ENCODE measurements at places on chromosomes 11 and 22.

DNA sequence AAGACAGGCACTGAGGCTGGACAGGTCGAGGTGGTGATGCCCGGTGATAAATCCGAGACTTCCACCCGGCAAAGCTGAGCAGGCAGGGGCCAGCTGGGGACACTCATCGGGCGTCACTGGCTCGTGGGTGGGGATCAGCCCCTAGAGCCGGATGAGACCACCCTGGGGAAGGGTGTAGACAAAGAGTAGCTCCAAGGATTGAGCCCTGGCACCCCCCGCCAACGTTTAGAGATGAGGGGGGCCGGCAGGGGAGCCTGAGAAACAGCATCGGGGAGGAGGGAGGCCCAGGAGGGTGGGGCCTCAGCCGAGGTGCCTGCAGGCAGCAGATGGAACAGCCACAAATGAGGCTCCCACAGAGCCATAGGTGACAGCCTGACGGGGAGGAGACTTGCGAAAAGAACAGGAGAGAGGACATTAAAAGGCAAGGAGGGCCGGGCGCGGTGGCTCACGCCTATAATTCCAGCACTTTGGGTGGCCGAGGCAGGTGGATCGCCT lies 27.4 kb upstream of the CBX7 start:
- DNase-seq: no peak

GRCh38 chr11:63180536-63180935 lies 36.5 kb upstream of the SLC22A24 start:
- DNase-seq: no peak

DNA sequence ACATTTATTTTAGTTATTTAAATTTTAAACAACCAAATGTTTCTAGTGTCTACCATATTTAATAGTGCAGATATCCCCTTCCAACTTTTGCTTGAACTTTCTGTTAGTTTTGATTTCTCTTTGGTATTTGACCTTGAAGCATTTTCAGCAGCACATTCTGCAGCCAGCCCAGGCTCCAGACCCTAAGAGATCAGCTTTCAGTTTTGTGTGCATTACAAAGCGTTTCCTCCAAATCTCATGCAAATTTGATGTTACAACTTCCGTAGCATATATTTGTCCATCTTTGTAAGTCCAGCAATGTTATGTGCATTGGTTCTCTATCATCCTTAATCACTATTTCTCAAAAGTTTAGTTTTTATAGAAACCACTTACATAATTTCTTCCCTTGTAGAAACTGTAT lies 14.6 kb upstream of the SERGEF start:
- DNase-seq: no peak

- DNase-seq: peak; percentile 58
Measured at GRCh38 chr11:123083623-123084029, 21.7 kb upstream of the HSPA8 start.

DNA sequence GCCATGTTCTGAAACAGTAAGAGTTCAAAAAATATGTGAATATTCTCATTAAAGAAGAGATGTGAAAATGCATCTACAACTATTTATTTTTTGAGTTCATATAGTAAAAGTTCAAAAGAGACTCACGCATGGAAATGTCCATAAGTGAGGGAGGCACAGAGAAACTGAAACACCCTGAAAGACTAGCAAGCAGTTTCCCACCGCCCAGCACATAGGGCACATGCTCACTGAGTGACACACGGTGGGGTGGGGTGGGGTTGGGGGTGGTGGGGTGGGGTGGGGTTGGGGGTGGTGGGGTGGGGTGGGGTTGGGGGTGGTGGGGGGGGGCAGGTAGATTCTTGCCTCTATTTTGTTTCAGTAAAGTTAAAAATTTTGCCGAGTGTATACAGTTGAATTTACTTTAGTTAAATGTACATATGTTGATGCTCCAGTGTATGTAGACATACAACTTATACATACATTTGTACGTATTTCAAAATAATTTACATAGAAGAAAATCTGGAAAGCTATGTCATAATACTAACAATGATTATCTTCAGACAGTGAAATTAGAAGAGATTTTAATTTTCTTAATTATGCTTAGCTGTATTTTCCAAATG lies 6.3 kb downstream of the CCDC34 start:
- DNase-seq: no peak

DNA sequence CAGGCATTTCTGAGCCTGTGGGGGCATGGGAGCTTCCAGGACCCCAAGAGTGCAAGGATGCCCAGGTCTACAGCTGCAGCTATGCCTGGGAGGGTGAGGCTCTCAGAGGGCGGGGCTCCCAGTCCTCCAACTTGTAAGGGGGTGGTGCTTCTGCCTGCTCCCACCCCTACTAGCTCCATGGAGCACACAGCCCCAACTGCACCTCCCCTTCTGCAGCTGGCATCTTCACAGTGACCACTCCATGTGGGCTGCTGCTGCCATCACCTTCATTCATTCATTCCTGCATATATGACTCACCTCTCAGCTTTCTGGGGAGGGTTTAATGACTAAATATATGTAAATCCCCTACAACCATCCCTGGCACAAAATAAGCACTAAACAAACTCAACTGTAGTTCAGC lies 43.8 kb downstream of the CHST1 start:
- DNase-seq: no peak

- DNase-seq: no peak
Measured at GRCh38 chr11:77677138-77677537, 39.5 kb upstream of the CLNS1A start.

GRCh38 chr11:46338988-46339666 lies 8.1 kb upstream of the DGKZ start:
- no peak for DNase-seq

GRCh38 chr11:63918507-63919191 lies 1.7 kb upstream of the RCOR2 start:
- DNase-seq: no peak

DNA sequence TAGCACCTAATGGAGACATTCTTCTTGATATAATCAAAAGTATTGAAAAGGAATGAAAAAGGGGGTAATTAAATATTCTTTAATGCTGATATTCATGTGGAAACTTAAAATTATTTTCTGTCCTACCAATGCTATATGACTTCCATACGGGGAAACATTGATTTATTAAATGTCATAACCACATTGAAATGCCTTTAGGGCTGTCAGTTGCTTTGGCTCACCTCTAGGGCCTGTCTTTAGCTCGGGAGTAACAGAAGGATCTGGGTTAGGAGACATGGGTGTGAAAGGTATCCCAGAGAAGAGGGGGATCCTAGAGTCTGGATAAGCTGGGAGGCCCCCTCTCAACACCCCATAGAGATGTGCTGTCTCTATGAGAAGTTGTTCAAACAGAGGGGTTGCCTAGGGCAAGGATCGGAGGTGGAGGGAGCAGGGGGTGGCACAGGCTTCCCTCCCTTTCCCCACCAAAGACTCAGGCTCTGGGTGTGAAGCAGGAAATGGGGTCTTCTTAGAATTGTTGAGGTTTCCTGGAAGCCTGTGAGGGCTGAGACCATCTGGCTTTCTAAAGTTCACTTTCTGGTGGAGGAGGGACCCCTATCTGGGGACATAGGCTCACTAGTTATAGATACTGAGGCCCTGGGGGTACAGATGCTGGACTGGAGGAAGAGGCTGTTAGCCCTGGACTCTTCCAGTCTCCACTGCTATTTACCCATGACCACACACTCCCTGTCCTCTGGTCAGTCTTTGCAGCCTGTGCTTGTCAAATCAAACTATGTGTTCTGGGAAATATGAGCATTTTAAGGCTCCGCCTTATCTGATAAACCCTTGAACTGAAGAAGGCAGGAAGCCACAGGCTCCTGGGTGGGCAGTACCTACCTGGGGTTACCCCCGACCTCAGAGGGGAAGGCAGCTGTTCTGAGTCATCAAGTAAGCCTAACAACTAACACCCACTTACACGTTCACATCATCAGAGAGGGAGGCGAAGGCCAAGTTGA lies 55.8 kb upstream of the RRAS2 start:
- DNase-seq: no peak

DNA sequence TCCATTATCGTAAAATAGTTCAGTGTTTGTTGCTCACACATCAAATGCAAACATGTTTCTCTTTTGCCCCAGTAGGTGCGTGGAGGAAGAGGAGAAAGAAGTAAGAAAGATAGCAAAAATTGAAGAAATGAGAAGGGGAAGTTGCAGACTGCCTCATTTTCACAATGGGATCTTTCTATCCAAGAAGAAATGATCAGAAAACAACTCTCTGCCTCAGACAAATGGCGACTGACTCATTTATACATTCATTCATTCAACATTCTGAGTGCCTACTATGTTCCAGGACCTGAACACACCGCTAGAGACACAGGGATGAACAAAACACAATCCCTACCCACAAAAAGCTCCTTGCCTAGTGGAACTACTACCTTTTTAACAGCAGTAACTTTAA lies 367 bp downstream of the HPS5 start:
- DNase-seq: no peak

- no peak for DNase-seq
Measured at GRCh38 chr11:133547808-133548494, 15.7 kb upstream of the OPCML start.

DNA sequence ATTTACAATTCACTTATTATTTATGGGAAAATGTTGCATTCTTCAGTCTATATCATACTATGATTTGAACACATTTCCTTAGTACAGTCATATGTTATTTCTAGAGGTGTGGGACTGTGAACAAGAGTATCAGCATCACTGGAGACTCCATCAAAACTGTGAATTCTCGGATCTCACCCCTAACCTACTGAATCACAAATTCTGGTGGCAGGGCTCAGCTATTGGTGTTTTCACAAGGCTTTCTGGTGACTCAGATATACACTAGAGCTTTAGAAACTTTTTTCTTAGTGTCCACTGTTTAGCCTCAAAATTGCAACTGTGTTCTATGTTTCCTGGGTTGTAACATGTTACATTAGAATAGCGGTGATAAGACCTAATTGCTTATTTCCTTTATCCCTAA lies 352.9 kb upstream of the DDI1 start:
- DNase-seq: no peak

- DNase-seq: no peak
Measured at GRCh38 chr11:130144141-130144540, 15.4 kb upstream of the ST14 start.

GRCh38 chr11:72238040-72238450 lies 5.9 kb downstream of the PHOX2A start:
- peak; percentile 72 for DNase-seq

GRCh38 chr11:69442807-69443137 lies 38.7 kb upstream of the LINC01488 start:
- DNase-seq: no peak

DNA sequence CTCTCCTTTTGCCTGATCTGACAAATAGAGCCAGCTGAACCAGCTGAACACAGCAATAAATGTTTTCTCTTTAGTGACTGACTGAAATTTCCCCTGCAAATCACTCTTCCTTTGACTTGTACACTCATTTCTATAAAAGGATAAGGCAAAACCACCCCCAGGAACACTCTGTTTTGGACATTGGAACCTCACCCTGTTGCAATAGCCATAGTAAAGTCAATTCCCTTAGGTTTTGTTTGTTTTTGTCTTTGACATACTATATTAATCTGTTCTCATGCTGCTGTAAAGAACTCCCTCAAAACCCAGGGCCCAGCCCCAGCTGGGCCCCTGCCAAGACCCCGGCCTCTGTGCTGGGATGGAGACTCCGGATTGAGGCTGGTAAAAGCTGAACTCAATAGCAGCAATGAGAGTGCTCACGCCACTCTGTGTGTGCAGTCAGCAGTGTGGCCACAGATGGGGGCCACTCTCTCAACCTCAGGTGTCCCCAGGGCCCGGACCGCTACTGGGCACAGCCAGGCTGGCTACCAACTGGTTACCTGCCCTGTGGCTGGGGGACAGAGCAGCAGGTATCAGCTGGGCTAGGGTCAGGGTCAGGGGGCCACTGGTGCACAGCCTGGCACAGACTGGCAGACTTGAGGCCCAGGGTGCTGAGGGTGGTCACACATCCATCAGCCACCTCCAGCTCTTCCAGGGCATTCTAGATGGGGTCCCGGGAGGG lies 597.4 kb downstream of the LUZP2 start:
- no peak for DNase-seq

DNA sequence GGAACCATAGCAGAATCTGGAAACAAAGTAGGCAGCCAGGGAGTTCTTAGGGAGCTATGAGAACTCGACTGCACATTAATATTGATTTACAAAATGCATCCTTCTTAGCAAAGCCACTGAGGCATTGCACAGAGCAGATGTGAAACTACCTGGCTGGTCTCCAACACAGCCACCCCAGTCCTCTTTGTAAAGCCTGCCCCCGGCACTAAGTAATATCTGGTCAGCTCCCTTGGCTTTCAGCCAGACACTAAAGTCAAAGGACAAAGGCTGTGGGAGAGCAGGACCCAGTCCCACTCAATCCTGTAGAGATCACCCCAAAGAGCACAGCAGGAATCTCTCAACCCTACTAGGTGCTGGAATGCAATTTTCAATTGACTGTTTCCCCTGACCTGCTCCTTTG lies 12.8 kb downstream of the XRRA1 start:
- DNase-seq: no peak

- no peak for DNase-seq
Measured at GRCh38 chr11:23021287-23021863, 161.1 kb upstream of the CCDC179 start.

DNA sequence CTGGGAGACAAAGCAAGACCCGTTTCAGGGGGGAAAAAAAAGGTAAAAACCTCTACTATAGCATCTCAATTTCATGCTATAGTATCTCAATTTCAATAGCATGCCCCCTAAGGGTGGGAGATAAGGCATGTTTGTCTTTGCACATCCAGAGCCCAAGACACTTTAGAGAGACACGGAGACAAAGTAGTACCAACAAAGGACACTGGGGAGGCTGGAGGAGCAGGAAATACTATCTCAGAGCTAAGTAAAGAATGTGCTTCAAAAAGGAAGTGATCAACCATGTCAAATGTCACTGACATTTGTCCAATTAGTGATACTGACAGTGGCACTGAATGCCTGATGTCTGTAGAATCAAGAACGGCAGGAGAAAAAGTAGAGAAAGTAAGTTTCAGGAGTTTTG lies 68.6 kb downstream of the RRAS2 start:
- no peak for DNase-seq

DNA sequence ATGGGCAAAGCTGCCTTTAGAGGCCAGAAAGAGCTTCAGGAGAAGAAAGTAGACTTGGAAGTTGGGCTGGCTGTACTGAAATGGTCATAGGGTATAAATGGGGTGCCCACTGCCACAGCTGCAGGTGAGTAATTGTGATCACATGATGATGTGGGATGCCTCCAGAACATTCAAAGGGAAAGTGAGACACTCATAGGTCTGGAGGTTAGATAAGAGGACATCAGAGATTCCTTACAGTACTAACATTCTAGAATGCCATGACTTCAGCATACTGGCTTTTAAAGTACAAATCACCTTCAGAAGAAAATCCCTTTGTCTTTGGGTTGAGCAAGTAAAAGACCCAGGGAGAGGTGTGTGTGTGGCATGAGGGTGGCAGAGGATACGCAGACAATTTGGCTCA lies 419.2 kb downstream of the TENM4 start:
- no peak for DNase-seq

- no peak for DNase-seq
Measured at GRCh38 chr11:14435717-14436512, 63.7 kb downstream of the COPB1 start.

Data from mesothelial cell of epicardium (in vitro differentiated cells).